GM12864 (cell line): ENCODE measurements at places on chromosomes 4 and X.

GRCh38 chrX:55142919-55143310 is 54.1 kb downstream of the PAGE2 start:
- no peak for DNase-seq

DNA sequence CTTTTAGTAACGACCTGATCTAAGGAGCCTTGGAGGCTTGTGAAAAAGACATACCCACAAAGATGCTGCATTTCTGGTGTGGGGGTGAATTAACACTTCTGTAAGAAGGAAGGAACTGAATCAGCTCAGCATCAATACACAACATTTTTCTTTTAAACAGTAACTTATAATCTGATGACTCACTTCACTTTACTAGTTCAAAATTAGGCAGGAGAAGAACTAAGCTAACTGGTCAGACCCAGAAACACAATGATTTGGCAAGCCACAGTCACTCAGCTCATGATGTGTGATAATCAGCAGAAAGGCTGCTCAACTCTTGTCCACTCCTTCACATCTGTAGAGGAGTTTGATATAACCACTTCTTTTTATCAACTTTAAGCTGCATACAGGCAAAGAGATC is 4.6 kb downstream of the MMAA start:
- no peak for DNase-seq

- no peak for DNase-seq
These were observed 505.4 kb upstream of the FAM241A start for GRCh38 chr4:111639876-111640275.

GRCh38 chr4:185275501-185275900 is 66.1 kb downstream of the SNX25 start:
- DNase-seq: no peak

DNA sequence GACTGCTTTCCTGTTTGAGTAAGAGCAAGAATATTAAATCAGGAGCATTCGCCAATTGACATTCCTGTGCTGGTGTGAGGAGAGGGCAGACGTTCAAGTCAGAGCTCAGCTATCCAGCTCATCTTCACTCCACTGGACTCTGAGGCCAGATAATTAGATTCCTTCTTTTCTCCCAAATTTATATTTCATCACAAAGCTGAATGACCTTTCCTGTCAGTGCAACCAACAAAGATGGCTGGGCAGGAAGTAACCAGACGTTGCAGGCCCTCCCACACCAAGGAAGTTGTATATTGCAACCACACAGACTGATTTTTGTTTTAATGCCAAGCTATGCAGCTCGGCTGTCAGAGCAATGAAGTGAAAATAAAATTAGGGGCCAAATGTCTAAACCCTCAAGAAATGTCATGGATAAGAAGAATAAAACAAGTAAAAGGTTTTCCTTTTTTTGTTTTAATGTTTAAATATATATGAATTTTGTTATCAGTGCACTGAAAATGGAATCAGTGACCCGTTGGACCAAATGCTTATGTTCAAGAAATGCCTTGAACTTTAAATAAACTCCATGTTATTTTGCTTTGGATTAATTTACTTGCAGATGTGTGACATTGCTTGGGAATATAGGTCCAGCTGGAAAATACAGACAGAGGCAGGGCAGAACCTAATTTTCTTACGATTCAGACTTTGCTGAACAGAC is 578.9 kb upstream of the FAT1 start:
- DNase-seq: no peak

DNA sequence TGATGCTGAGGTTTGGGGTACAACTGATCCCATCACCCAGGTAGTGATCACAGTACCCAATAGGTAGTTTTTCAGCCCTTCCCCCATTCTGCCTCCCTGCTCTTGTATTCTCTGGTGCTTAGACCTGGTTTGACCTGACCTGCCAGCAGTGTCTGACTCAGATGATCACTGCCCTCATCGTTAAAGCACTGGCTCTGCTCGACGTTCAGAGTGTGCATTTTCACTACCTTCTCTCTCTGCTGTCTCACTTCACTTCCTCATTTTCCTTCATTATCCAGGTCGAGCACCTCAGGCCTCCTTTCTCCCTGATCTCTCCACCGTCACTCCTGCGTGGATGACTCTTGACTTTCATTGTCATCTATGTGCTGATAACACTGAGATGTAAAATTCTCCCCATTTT is 83.6 kb downstream of the PARM1 start:
- no peak for DNase-seq

- no peak for DNase-seq
These were observed 243.2 kb upstream of the BMP3 start for GRCh38 chr4:80787306-80787705.

- DNase-seq: no peak
These were observed 169.8 kb upstream of the GALNT7 start for GRCh38 chr4:172998527-172999469.

GRCh38 chr4:87895964-87896621 is 63.3 kb downstream of the MEPE start:
- no peak for DNase-seq

- DNase-seq: no peak
These were observed 26.3 kb downstream of the PDHA1 start for GRCh38 chrX:19370061-19370460.

- no peak for DNase-seq
These were observed 8.2 kb downstream of the FGFBP1 start for GRCh38 chr4:15930314-15930713.

- DNase-seq: no peak
These were observed 22.0 kb downstream of the GUCY1B1 start for GRCh38 chr4:155780775-155781174.

DNA sequence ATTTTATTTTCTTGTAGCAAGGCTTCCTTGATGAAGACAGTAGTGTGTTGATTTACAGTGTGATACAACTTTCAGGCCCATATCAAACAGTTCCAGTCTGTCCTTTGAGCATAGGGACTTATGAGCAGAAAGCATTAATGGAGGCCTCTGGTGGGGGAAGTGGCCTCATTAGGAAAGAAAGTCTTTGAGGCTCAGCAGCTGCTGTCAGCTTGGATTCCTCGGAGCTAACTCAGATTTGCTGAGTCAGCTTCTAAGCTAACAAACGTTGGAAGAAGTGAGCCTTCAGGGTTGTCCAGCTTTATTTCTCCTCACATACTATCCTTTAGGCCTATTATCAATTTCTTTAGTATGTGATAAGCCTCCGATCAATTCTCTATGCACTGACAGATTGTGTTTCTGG is 15.8 kb upstream of the SFRP2 start:
- no peak for DNase-seq
